Nucleus accumbens (tissue), 56 donors: ENCODE measurements at places on chromosomes 2 and 18.
A peak's percentile ranks its signal among the peaks of the same experiment; 100 is the strongest.

- no peak for DNase-seq
Observed at GRCh38 chr2:173086518-173087213, 11.0 kb downstream of the MAP3K20 start.

- DNase-seq = no peak
Observed at GRCh38 chr18:5175378-5175777, 21.7 kb downstream of the AKAIN1 start.

- DNase-seq = no peak
Observed at GRCh38 chr18:44437603-44438002, 243.1 kb upstream of the SETBP1 start.

- DNase-seq = no peak
Observed at GRCh38 chr18:37864122-37864521, 298.5 kb upstream of the CELF4 start.

GRCh38 chr18:26307161-26307773 lies 81.0 kb downstream of the TAF4B start:
- no peak for DNase-seq

GRCh38 chr2:18949871-18950270 lies 360.5 kb upstream of the NT5C1B start:
- no peak for DNase-seq

DNA sequence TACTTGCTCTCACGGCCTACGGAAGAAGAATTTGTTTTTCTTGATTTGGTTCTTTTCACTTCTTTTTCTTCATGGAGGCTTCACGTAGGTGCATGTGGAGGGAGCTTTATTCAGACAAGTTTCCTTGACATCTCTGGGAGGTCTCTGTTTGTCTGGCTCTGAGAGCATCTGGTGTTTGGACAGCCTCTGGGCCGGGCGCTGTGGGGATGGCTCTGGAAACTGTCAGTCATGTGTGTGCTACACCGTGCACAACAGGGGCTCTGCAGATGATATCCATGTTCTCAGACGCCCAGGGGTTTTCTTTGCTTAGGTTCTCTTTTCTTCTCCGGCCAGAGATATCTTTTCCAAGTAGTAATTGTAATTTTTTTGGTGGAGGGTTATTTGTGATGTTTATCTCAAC lies 130.7 kb downstream of the SH3RF3 start:
- DNase-seq = no peak

GRCh38 chr2:238920601-238921001 lies 72.7 kb downstream of the TWIST2 start:
- no peak for DNase-seq

- DNase-seq = no peak
Observed at GRCh38 chr2:118803012-118803411, 44.4 kb downstream of the EN1 start.

DNA sequence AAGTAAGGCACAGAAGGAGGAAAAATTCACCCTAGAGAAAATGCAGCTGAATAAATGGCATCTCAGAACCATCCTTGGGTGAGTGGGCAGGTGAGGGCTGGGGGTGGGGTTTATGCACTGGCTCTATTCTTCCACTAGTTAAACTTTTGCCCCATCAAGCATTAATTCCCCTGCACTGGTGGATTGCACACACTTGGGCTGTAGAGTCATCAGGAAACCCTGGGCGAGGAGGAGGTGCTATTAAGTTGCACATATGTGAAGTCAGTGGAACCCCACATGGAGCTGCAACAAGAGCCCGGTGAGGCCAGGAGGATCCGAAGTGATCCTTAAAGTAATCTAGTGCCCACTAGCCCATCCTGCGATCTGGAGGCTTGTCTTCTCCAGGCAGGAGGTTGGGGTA lies 6.8 kb upstream of the DNAJB2 start:
- DNase-seq = no peak

DNA sequence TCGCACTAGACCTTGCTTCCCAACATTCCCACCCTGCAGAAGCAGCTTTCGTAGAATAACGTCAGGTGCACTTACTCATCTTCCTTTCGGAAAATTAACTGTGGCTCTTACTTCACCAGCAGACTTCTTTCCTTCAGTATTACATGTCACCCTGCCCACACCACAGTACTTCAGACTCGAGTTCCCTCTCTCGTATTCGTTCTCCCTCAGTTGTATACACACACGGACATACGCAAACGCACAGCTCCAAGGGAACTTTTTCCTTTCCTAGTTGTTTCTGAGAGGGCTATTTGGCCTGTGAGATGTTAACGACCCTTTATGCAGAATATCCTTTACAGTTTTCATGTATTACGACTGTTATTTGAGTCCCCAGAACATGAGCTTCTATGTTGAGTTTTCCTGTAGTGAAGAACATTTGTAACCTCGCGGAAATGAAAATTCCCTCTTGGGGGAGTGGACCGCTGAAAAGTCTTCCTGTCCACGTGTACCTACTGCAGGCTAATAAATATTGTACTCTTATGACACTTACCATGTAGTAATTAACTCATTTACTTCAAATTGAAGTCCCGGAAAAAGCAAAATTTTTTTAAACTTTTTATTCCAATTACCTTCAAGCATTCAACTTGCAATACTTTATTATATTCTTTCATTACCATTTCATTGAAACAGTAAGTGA lies 908 bp downstream of the ERLEC1 start:
- no peak for DNase-seq

- DNase-seq = no peak
Observed at GRCh38 chr2:142989273-142990204, 112.1 kb downstream of the KYNU start.

DNA sequence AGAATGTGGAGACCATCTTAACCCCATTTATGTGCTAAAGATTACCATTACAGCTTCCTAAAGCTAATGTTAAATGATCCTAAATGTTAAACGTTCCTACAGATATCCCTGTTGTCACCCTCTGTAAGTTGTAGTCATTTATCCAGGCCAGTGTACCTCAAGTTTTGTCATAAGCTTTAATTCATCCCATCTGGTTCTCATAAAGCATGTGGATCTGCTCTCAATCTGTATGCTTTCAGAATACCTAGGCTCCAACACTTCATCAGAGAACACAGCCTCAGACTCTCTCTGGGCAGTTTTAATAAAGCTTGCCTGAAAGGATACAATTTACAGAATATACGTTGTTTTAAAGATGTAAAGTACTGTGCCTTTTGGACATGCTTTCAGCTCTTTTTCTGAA lies 4.2 kb upstream of the CCDC178 start:
- no peak for DNase-seq

GRCh38 chr18:24268784-24269550 lies 128.7 kb downstream of the OSBPL1A start:
- DNase-seq = no peak

DNA sequence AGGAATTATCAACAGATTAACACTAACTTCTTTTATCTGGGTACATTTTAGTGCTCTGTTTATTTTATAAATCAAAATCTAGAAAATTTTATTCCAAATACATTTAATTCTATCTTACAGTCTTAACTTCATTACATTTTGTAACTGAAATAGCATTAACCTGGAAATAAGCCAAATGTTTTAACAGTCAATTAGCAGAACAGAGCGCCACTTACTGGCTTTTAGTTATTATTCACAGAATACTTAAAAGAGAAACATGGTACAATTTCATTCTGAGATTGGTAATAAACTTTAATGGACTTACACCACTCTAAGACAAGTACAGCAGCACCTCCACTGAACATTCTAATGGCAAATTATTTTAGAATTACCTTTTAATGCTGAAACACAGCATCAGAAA lies 38.6 kb downstream of the SS18 start:
- no peak for DNase-seq

DNA sequence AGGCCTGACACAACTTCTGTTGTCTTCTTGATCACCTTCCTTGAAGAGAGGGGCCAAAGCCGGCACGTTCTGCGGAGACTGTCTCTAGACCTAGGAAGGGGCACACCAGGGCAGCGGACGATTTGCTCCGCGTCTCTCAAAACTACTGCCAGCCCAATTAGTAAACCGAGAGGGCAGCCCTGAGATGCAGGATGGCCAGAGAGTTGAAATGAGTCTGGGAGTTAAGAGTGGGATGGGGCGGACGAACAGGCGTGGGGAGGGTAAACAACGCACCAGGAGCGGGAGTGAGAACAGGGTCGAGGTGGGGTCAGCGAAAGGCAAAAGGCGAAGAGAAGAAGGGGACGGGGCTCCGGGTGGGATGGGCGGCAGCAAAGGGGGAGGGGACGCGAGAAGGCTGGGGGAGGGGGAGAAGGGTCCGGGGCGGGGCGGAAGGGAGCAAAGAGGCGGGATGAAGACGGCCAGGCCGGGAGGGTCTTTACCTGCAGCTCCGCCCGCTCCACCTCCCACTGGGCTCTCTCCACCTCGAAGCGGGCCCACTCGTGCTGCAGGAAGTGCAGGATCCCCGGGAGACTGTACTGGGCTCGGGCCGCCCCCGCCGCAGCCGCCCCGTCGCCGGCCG lies 476 bp downstream of the STRN start:
- peak; percentile 46 for DNase-seq

- DNase-seq = no peak
Observed at GRCh38 chr2:67880291-67880761, 182.5 kb downstream of the C1D start.

GRCh38 chr18:75349668-75350511 lies 77.6 kb downstream of the SMIM21 start:
- no peak for DNase-seq

DNA sequence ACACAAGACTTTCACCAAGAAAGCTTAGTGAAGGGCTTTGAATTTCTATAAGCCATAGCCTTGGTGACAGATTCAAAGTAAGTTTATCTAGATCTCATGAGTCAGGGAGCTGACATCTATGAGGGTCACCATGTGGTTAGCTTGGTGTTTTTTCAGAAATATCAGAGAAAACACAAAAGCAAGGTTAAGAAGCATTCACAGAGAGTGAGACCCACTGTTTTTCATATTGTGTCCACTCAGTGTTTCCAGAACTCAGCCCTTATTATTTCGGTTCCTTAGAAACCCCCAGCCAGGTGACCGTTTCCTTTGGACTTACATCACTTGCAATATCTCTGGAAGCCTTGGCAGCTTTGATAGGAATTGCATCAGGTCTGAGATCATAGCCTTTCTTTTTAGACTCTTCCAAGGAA lies 76.6 kb downstream of the NEB start:
- no peak for DNase-seq

- DNase-seq = no peak
Observed at GRCh38 chr18:70044632-70045031, 97.0 kb upstream of the CD226 start.

- DNase-seq = no peak
Observed at GRCh38 chr2:185375731-185376130, 362.9 kb upstream of the FSIP2 start.

DNA sequence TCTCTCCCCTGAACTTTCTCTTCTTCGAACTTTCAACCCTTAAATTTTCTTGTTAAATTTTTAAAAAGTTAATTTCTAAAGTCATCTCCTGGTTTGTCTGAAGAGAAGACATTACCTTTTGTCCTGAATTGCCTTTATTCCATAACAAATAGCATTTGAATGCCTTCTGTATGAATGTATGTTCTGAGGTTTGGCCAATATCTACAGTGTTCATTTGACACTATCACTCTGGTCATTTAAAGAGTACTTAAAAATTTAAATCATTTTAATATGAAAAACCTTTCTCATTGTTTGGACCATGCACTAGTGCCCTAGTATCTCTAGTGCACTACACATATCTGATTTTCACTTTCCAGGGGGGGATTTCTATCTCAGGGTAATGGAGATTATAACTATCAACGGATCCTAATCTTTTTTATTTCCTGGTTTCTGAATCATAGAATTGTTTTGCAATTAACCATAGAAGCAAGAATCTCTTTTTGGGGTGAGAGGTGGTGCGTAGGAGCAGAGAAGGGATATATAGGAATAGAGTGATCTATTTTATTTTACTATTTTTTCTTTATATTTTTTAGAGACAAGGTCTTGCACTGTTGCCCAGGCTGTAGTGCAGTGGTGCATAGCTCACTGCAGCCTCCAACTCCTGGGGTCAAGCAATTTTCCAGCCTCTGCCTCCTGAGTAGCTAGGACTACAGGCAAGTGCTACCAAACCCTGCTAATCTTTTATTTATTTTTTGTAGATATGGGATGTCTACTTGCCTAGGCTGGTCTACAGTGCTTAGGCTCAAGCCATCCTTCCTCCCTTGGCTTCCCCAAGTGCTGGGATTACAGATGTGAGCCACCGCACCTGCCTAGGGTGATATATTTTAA lies 25.5 kb downstream of the TANC1 start:
- DNase-seq = no peak

- no peak for DNase-seq
Observed at GRCh38 chr18:77679869-77680268, 430.2 kb downstream of the GALR1 start.

DNA sequence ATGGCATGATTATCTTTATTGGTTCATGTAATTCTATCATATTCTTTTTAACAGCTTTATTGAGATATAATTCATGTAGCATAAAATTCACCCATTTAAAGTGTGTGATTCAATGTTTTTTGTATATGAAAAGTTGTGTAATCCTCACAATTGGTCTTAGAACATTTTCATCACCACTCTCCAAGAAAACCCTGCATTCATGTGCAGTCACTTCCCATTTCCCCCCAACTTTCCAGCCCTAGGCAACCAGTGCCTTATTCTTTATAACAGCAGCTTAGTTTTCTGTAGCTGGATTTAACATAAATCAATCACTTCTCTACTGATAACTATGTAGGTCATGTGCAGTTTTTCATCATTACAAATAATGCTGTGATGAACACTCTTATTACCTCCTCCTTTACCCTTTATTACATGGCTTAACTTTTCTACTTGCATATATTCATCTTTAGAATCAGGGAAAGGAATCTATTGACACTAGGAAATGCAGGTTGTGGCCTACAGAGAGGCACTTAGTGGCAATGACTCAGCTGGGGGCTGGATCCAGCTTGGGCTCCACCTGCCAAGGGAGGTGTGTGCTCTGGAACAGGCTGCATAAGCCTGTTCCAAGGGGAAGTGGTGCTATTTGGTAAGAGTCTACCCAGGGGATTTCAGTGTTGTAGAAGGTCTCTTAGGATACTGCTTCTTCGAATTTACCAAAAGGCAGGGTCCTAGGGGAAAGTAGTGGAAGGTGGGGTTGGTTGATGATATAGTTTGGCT lies 89.1 kb downstream of the ETAA1 start:
- no peak for DNase-seq

DNA sequence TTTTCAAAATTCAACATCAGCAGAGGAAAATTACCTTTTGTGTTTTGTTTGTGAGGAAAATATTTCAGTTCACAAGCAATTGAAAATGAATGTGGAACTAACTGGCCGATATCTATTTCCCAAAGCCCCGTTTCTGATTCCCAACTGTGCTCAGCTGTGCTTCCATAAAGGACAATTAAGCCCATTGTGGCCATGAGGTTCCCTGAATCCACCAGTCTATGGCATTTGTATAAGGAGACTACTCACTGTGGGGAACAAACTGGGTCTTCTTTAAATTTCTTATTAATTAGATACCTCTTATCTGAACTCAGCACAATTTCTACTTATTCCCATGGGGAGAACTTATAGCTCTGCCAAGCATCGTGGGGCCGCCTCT lies 31.4 kb upstream of the AGAP1 start:
- DNase-seq = no peak

GRCh38 chr18:51762373-51762772 lies 564.9 kb upstream of the MEX3C start:
- no peak for DNase-seq

GRCh38 chr2:186058614-186059013 lies 320.0 kb downstream of the FSIP2 start:
- DNase-seq = no peak
